ENCODE measurements at places on chromosomes 2 and 18.
A peak's percentile ranks its signal among the peaks of the same experiment; 100 is the strongest.

- DNase-seq, result no peak
Observed at GRCh38 chr2:54740333-54740732, 16.9 kb downstream of the EML6 start.

- DNase-seq, result no peak
Observed at GRCh38 chr2:226247289-226248275, 552.0 kb downstream of the IRS1 start.

DNA sequence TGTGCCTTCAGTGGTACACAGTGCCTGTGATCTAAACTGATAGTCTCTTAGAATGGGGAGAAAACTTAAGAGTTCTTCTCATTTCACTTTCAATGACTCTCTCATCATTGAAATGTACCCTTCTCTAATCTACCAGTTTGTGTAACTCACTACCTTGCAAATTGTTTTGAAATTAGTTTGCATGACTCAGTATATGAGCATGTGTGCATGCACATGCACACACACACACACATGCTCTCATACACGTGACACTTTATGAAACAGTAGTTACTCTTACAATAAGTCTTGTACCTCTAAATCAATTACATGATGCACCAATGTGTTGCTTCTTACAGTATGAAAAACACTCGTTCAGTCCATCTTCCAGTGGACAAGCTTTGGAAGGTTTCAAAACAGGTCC lies 10.6 kb downstream of the LYPD6B start:
- DNase-seq, result no peak

- no peak for DNase-seq
Observed at GRCh38 chr2:39491653-39492052, 54.6 kb upstream of the MAP4K3 start.

- DNase-seq, result peak; percentile 8
Observed at GRCh38 chr18:22846088-22846683, 86.9 kb upstream of the RBBP8 start.
